Progenitor cell of endocrine pancreas (in vitro differentiated cells): ENCODE measurements at places on chromosomes 3 and 15. TPM values are rescaled to one million over a fixed set of nuclear protein-coding genes. Genes with fewer than 3 reads are reported as not detected.

DNA sequence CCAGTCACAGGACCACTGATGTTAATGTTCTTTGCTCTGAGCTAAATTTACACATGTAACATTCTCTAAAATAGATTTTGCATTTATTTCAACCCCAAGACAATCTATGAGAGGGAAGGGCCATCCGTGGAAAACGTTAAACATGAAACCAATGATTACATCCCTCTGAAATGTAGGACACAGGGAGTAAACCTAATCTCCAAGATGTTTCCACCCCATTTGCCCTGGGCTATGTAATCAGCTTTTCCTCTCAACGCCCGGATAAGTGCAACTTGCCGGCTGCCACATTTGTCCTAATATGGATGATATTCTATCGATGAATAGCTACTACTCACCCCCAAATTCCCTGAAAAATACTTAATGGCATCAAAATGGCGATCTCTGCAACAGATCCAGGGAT, 6.4 kb upstream of the FMN1 start:
- DNase-seq = no peak
- peaks cover 8% of the 10 kb centered on the region for H3K27me3 ChIP-seq
- peaks cover 27% of the 10 kb centered on the region for H3K4me1 ChIP-seq

DNA sequence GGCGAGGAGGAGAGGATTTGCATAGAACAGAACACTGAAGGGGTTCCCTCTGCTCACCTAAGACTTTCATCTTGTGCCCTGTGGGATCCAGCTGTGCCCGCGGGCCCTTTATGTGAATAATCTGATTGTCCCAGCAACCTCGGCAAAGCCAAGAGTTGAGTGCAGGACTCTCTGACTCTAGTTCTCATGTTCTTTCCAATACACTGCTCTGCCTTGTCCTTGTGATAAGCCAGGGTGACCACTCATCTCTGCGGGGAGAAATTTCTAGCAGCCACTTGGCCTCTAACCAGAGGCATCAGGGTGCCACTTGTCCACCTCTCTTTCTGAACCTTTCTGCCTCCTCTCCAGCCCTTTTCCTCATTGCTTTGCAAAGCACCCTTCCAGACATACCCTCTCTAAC, 31.8 kb downstream of the AQP9 start:
- H3K36me3 ChIP-seq = no peaks in the 10 kb centered on the region
- no peak overlapping the region for H3K4me3 ChIP-seq
- H3K27ac ChIP-seq = no peak overlapping the region

- H3K36me3 ChIP-seq = peaks cover 16% of the 10 kb centered on the region
- no peak for DNase-seq
- H3K27ac ChIP-seq = peak overlapping the region; percentile 89
- no peak overlapping the region for H3K4me3 ChIP-seq
- no peaks in the 10 kb centered on the region for H3K27me3 ChIP-seq
These were observed 63.8 kb downstream of the AKAP13 start for GRCh38 chr15:85444122-85444745.

DNA sequence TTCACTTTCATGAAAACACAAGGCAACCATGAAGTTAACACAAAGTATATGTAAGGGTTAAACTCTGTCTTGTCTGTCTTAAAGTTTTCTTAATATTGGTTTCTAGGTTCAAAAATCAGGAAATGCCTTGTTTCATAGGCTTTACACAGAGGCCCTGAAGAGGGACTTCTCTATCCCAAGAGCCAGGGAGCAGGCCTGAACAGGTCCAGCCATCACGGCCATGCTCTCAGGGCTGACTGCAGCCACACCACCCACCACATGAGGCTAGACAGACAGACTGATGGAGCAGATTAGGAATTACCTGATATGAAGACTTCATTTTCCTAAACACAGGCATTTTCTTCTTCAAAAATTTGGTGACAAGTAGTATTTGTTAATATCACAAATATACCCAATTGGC, 502.9 kb downstream of the GABRG3 start:
- no peaks in the 10 kb centered on the region for H3K27me3 ChIP-seq
- no peaks in the 10 kb centered on the region for H3K4me1 ChIP-seq
- DNase-seq = no peak
- no peak overlapping the region for H3K4me3 ChIP-seq
- no peaks in the 10 kb centered on the region for H3K36me3 ChIP-seq
- no peak overlapping the region for H3K27ac ChIP-seq

DNA sequence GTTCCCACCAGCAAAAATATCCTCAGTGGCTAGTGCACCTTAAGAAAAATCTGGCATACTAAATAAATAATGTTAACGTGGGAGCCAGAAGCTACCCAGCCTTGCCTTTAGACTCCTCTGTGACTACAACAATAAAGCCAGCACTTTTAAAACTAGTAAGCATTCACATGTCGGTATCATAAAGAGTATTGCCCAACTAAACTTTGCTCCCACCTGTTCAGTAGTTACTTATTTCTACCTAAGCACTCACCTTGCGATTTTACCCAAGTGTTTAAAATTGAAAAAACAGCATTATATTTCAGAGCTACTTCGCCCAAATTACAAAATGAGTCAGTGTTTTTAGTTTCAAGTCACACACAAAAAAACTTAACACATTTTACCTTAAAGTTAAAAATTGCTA, 12.8 kb downstream of the ALDH1L1 start:
- H3K27ac ChIP-seq = no peak overlapping the region
- H3K36me3 ChIP-seq = no peaks in the 10 kb centered on the region
- H3K4me3 ChIP-seq = no peak overlapping the region

- no peaks in the 10 kb centered on the region for H3K27me3 ChIP-seq
- H3K4me1 ChIP-seq = no peaks in the 10 kb centered on the region
- DNase-seq = no peak
- H3K36me3 ChIP-seq = peaks cover 1% of the 10 kb centered on the region
- no peak overlapping the region for H3K4me3 ChIP-seq
- H3K27ac ChIP-seq = no peak overlapping the region
These were observed 608.1 kb downstream of the ZNF385D start for GRCh38 chr3:21142949-21143348.

RASGRP1 gene
- 1.5 and 1.7 TPM in 2 replicates for total RNA-seq

DAZL gene
- total RNA-seq = not detected in 2 replicates

GRCh38 chr15:101305820-101306255, 10.8 kb upstream of the SNRPA1 start:
- H3K36me3 ChIP-seq = no peaks in the 10 kb centered on the region
- no peaks in the 10 kb centered on the region for H3K27me3 ChIP-seq
- H3K4me1 ChIP-seq = no peaks in the 10 kb centered on the region
- H3K27ac ChIP-seq = no peak overlapping the region
- no peak for DNase-seq
- H3K4me3 ChIP-seq = no peak overlapping the region

DBR1 gene
- 31.8 and 34.2 TPM in 2 replicates for total RNA-seq

GRCh38 chr3:117708601-117709000, 999.0 kb downstream of the TUSC7 start:
- H3K27me3 ChIP-seq = no peaks in the 10 kb centered on the region
- peaks cover 8% of the 10 kb centered on the region for H3K4me1 ChIP-seq
- H3K27ac ChIP-seq = no peak overlapping the region
- H3K36me3 ChIP-seq = no peaks in the 10 kb centered on the region
- no peak overlapping the region for H3K4me3 ChIP-seq
- no peak for DNase-seq

TNIK gene
- 15.7 and 17.7 TPM in 2 replicates for total RNA-seq

GASK1A gene
- total RNA-seq = 1.9 and 2.3 TPM in 2 replicates

DNA sequence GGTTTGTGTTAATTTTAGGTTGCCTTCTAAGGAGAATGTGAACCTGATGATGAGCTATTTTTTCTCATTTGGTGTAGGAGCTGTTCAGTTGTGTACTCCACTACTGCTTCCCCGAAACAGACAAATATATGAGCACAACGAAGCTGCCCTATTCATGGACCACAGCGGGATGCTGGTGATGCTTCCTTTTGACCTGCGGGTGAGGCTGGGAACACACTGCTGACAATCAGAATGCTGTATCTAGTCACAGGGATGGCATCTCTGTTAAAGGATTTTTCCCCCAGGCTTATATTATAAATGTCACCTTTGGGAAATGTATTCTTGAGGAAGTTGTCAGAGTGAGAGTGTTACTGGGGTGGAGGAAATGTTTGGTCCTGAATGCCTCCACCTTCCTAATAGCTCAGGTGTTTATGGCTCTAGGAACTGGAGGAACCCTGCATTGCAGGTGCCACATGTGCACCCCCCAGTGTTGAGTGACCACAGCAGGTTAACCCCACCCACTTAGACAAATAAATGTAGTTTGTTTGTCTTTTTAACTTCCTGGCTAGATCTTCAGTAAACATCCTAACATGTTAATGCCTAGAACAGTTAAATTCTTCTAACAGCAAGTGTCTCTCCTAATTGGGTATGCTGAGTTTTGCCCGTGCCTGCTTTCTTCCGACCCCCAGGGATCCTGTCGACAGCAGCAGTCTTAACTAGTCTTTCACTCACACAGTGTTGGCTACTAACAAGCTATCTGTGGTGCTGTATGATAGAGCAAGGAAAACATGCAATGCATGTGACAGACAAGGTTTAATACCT, 35.7 kb downstream of the SRP14 start:
- H3K4me1 ChIP-seq = peaks cover 16% of the 10 kb centered on the region
- H3K27me3 ChIP-seq = no peaks in the 10 kb centered on the region
- no peak overlapping the region for H3K4me3 ChIP-seq
- H3K27ac ChIP-seq = peak overlapping the region; percentile 25
- DNase-seq = no peak

DNA sequence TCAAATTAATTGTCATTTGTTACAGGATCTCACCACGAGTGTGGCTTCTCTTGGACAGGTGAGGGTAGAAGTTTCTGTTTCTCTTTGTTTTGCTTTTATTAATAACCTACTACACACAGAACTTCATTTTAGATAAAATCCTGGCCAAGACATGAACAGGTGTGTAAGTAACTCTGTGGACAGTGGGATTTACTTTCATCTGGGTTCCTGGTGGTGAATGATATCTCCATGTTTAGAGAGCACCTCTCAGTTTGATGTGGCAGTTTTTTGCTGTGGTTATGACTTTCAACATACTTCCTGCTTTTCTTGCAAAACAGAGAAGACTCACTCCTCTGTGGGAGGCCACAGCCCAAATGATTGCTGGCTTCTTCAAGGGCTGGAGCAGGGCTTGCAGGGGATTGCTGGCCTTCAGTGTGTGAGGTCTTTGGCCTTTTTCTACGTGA, 71.1 kb upstream of the XCR1 start:
- peak overlapping the region; percentile 22 for H3K27ac ChIP-seq
- H3K36me3 ChIP-seq = no peaks in the 10 kb centered on the region
- H3K4me3 ChIP-seq = no peak overlapping the region
- no peak for DNase-seq
- H3K27me3 ChIP-seq = peaks cover 3% of the 10 kb centered on the region

- no peak for DNase-seq
- no peak overlapping the region for H3K4me3 ChIP-seq
- no peak overlapping the region for H3K27ac ChIP-seq
- H3K27me3 ChIP-seq = no peaks in the 10 kb centered on the region
These were observed 7.6 kb downstream of the B2M start for GRCh38 chr15:44718927-44719292.

- H3K4me3 ChIP-seq = no peak overlapping the region
- no peak overlapping the region for H3K27ac ChIP-seq
- peaks cover 16% of the 10 kb centered on the region for H3K36me3 ChIP-seq
- no peaks in the 10 kb centered on the region for H3K27me3 ChIP-seq
- no peak for DNase-seq
- H3K4me1 ChIP-seq = no peaks in the 10 kb centered on the region
These were observed 71.9 kb downstream of the SYNM start for GRCh38 chr15:99176757-99177156.
